Activated CD4-positive, alpha-beta T cell treated with anti-CD3 and anti-CD28 coated beads for 1 hour (primary cell): ENCODE measurements at places on chromosomes 11 and 22.

- DNase-seq = no peak
These were observed 11.7 kb upstream of the DNAJB13 start for GRCh38 chr11:73939096-73939495.

DNA sequence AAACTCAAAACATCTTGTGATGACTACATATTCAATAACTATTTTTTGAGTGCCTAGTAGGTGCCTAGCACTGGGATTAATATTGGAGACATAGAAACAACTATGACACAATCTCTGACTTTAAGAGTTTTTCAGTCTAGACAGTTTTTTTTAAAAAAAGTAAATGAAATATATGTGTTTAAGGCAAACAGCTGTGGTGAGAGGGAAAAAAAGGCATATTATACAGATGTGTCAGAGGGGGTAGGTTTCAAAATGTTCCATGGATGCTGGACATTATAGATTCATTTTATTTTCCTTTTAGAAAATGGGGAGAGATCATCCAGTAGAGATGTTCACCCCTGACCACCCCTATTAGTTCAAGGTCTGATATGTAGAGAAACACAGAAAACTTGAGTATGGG, 90.8 kb downstream of the LUZP2 start:
- DNase-seq = no peak

- DNase-seq = no peak
These were observed 26.1 kb downstream of the PTPRJ start for GRCh38 chr11:48006301-48006992.

- DNase-seq = no peak
These were observed 6.0 kb upstream of the LMO2 start for GRCh38 chr11:33897761-33898375.

GRCh38 chr22:19120829-19121630, 1.2 kb downstream of the DGCR2 start:
- DNase-seq = no peak

DNA sequence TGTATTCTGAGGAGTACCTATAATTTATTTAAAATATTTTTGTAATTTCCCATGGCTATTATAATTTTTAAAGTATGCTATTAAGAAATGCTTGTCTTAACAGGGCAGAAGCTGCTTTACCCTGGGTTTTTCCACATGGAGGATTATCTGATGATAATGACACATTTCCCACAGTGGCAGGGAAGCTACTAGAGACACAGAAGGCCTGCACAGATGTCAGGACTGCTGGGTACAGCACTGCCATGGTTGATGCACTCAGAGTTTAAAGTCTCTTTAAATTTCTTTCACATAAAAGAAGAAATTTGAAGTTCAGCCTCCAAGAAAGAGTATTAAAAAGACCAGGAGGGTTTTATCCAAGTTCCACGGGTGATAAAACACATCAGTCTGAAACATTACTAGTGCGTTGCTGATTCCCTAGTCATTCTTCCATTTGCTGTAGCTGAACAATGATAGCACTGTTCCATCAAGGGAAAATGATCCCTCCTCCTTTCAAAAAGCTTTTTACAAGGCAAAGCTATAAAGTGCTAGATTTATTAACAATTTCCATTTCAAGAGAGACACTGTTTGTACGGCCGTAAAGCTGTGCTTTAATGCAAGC, 363.0 kb downstream of the CNTN5 start:
- DNase-seq = no peak

DNA sequence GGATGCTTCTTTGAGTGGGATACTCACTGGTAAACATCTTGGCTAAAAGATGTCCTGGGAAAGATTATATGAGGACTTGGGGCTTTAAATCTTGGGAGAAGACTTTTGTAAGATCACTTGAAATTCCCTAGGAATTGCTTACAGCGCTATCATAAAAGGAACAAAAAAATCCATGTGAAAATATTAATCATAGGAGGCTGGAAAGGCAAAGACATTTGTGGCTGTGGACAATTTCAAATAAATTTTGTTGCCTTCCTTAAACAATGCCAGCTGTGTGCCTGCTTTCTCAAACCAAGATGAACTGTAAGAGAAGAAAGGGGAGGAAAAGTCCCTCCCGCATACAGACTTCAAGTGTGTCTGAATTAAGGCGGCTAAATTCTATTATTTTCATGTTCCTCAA, 75.6 kb downstream of the SNX19 start:
- no peak for DNase-seq

- DNase-seq = no peak
These were observed 96.5 kb downstream of the NXPE2 start for GRCh38 chr11:114774599-114775361.

GRCh38 chr22:25172153-25172552, 27.5 kb upstream of the CRYBB3 start:
- DNase-seq = peak; percentile 11

GRCh38 chr11:117832511-117832910, 8.0 kb upstream of the FXYD2 start:
- DNase-seq = no peak
